ENCODE measurements at places on chromosomes 1 and 21.

GRCh38 chr1:183595537-183595936 lies 5.3 kb upstream of the NCF2 start:
- DNase-seq = no peak

DNA sequence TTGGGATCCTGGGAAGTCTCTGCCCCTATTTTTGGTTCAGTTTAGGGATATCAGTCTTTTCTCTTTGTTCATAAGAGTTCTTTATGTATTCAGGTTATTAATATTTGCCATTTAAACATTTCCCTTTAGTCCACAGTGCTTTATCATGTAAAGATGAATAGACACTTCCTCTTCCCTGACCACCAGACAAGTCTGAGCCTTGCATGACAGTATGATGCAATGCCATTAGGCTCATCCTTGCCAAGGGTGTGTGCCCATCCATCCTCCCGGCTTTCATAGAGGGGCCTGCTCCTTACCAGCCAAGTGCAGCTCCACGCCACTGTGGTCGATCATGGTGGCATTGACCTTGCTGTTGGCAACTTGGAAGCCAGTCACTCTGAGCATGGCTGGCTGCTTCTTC lies 52.1 kb downstream of the ZSCAN20 start:
- DNase-seq = peak; percentile 18

DNA sequence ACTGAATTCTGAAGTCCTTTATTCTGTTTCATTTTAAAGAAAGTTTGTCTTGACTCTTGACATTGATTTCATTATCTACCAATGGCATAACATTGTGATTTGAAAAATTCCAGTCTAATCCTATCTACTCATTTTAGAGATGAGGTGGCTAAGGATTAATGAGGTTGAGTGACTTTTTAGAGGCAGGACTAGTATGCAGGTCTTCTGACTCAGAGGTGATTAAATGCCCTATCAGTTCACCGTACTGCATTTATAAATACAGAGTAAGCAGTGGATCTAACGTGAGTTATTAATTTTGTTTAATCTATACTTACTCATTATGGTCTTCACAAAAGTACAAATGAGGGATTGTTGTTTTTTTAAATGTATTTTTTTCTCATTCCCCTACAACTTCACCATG lies 277.6 kb downstream of the PTBP2 start:
- no peak for DNase-seq

DNA sequence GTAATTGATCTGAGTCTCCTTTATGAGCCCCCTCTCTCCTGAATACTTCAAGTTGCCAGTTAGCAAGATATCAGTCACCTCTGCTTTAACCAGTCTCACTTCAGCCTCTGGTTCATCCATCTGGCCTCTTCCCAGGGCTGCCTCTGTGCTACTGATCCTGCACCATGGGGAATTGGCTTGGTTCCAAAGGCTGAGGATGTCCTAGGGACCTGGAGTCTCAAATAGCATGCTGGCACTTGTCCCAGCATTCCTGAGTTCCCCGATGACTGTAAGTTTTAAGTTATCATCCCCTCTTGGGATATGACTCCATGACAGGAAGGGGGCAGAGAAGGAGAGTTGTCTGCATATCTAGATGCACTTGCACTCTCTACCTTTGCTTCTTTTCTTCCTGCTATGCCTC lies 252.0 kb downstream of the PTBP2 start:
- no peak for DNase-seq

DNA sequence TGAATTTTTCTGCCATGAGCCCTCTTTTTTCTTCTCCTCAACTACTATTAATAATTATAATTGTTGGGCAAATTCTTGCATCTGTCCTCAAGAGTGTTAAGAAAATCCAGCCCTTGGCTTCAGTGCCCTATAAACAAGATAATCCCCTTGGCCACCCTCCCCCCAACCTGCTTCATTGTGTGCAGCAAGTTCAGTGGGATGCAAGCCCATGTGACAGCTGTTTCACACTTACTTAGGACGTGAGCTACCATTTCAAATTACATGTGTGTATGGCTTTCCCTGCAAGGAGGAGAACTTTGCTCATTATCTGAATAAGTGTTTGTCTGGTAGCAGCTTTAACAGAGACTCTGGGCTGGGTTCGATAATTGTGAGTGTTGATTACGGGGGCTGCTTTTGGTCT lies 276.2 kb downstream of the CACNA1E start:
- no peak for DNase-seq

GRCh38 chr21:33362044-33362555 lies 37.3 kb downstream of the IFNAR1 start:
- DNase-seq = no peak

GRCh38 chr1:156901966-156902915 lies 8.7 kb downstream of the PEAR1 start:
- no peak for DNase-seq

- no peak for DNase-seq
Observed at GRCh38 chr1:2386636-2387611, 4.4 kb downstream of the MORN1 start.

- DNase-seq = no peak
Observed at GRCh38 chr21:40556442-40556968, 290.5 kb downstream of the DSCAM start.

DNA sequence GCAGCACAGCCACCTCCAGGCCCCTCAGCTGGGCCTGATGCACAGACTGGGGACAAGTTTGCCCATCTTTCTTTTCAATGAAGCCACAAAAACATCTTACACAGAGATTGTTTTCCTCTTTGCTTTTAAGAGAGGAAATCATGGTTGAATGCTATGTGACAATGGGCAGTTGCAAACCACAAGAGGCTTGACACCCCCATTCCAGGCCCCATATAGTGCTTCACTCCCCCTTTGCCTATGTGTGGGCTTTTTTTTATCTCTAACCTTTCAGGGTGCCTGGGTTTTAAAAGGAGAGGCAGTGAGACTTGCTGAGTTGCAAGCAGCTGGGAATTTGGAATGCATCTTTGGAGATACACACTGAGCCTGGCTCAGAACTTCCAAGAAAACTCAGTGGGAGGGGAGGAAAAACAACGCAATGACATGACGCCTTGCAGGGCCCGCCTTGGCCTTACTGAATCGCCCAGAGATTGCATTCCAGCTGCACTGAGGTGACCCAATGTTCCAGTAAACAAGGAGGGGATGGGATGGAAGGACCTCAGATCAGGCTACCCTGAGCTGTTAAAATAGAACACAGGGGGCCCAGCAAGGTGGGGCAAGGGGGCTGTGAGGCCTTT lies 145.2 kb upstream of the ZNF648 start:
- no peak for DNase-seq

All from CMK (cell line).